ENCODE measurements at places on chromosomes 1 and 21.

GRCh38 chr1:199218065-199218464, 579.2 kb downstream of the PTPRC start:
- DNase-seq: no peak

DNA sequence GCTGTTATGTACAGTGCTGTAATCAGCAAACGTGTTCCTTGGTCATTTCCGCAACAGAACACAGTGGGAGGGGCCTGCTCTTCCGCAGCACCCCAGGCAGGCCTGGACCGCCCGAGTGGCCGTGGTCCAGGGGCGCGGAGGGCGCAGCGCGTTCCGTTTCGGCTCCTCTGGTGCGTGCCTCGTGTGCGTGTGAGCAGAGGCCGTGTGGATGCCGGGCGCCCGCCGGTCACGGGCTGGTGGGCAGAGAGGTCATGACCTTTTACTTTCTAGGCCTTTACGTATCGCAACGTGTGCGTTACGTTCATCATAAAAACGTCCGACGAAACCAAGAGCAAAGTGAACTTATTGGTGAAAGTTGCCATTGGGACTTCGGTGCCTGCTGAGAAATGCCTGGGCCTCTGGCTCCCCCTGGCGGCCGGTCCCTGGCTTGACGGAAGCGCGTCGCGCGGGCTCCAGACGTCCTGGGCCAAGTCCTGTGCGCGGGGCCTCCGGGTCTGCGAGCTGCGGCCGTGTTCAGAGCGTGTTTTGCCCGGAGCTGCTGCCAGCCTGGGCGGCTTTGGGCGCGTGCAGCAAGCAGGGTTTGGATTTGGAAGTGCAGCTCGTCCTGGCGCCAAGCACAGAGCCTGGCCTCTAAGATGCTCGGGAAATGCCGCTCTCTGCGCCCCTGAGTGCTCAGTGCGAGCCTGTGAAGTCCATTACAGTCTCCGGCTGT, 34.4 kb downstream of the COL18A1 start:
- peak; percentile 75 for DNase-seq

DNA sequence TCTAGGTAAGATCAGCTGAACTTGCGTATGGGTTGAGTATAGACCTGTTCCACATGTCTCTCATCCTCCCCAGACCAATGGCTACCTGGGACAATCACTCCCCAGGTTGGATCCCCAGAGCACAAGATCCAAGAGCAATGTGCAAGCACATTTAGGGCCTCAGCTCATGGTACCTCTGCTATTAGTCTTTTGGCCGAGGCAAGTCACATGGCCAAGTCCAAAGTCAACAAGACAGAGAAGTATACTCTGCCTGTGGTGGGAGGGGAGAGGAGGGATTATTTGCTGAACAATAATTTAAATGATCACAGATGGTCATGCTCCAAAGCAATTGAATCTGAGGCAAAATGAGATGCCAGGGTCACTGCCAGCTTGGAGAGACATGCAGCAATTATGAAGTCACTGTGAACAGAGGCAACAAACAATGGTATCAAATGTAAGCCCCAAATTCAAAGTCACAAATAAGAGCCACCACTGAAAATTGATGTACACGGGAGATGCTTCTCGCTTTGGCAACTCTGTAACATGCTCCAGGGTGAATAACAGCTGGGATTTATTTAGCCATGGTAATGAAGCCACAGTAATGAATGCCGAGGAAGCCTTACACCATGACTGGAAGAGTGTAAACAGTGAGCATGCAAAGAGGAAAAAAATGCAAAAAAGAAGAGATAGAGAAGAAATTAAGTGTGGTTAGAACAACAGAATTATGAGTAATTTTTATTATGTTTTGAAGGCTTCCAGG, 149.1 kb downstream of the ZNF281 start:
- DNase-seq: no peak

DNA sequence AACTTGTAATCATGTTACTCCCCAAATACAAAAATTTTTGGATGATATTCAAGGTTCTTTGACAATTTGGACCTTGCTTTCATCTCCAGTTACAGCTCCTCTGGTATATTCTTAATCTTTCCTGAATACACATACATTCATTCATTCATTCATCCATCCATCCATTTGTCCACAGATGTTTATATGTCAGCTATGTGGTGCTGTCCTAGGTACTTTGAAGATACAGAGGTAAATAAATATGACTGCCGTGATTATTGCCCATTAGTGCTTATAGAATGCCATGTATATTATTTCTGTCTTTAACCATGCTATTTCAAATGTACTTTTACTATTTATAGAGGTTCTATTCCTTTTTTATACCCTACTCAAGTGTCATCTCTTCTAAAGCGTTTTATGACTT, 72.1 kb downstream of the SYT14 start:
- DNase-seq: no peak

GRCh38 chr1:177871613-177872307, 98.1 kb downstream of the SEC16B start:
- DNase-seq: no peak

- no peak for DNase-seq
Measured at GRCh38 chr21:46243325-46243724, 14.8 kb upstream of the LSS start.

DNA sequence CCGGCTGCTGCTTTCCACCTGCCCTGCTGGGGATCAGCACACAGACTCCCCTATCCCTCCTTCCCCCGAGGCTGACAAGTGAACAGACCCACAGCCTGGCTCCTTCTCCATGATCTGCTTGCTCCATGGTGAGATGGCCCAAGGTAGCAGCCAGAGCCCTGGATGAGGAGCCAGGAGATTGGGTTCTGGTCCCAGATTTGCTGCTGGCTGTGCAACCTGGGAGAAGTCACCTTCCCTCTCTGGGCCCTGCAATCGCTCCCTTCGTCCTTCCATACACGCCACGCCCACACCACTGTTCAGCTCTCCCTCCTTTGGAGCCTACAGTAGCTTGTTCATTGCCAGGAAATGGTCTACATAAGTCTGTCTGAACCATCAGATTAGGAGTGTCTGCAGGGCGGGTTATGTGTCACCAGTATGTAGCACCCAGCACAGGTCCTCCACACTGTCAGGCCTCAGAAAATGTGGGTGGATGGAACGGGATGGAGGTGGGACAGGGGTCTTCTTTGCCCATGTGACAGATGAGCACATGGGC, 9.2 kb upstream of the EPHA8 start:
- DNase-seq: no peak

GRCh38 chr21:32717851-32718316, 9.9 kb downstream of the SYNJ1 start:
- DNase-seq: no peak

- no peak for DNase-seq
Measured at GRCh38 chr1:165678509-165678908, 19.9 kb downstream of the ALDH9A1 start.

- no peak for DNase-seq
Measured at GRCh38 chr1:1259951-1260600, 13.6 kb upstream of the C1QTNF12 start.

GRCh38 chr1:162903246-162903645, 42.3 kb upstream of the CCDC190 start:
- DNase-seq: no peak

GRCh38 chr1:181349512-181349911, 133.8 kb upstream of the CACNA1E start:
- no peak for DNase-seq

- no peak for DNase-seq
Measured at GRCh38 chr1:116880917-116881316, 28.8 kb upstream of the PTGFRN start.

DNA sequence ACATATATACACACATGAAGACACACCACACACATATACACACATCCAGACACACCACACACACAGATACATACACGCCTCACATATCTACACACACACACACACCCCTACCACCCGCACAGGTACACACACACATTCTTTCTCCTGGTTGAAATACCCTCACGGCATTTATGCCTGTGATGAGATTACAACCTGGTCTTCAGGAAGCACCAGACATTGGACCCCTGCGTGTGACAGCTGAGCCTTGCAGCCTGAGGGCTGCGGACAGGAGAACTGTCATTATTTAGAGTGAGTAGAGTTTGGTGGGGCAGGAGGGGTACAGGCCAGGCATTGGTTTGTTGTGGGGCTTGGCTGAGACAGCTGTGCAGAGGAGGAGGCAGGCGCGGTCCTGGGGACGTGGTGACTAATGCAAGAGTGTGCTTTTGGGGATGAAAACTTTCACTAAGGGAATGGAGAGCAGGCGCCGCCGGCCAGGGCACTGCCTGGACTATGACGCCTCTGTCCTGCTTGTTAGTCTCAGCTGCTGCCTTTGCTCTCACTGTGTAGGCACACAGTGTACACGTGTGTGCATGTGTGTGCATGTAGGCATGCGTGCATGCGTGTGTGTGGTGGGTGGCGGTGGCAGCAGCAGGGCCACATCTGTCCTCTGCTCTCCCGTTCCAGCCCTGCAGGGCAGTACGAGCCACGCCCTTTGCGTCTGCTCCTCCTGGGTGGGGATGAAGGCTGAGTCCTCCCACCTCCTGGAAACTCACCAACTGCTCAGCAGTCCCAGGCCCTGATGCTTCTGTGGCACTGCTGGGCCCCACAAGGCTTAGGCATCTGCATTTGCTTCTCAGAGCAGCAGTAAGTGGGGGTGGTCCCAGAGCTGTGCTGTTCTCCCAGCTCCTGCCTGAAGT, 57.6 kb downstream of the SPSB1 start:
- no peak for DNase-seq

DNA sequence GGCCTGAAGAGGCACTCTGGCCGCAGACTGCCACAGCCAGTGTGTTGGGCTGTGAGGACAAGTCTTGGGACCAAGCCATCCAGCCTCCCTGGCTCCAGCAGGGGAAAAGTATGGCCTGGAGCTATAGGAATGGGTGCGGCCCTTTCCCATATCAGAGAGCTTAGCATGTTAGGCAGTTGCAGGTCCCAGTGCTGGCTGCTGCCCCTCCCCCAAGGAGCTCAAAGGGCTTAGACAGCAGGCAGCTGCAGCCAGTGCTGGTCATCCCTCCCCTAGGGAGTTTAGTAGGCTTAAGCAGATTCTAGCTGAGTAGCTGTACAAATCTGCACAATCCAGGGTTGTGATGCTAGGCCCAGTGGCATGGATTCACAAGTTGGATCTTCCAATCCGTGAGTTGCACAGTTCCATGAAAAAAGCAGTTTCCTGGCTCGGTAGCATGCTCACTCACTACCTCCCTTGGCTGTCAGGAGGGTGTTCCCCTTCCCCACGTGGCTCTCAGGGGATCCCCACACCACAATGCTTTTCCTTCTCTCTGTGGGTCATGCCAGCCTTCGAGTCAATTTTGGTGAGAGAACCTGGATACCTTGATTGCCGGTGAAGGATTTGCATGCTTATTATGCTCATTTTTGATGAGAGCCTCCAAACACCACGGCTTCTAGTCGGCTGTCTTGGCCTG, 1490.8 kb downstream of the BRINP3 start:
- DNase-seq: no peak

- DNase-seq: no peak
Measured at GRCh38 chr1:30311749-30312148, 411.6 kb downstream of the MATN1 start.
